ENCODE measurements at places on chromosomes 1 and 21.

- DNase-seq = no peak
These were observed 38.8 kb downstream of the ERG start for GRCh38 chr21:38459490-38459889.

GRCh38 chr1:36691374-36691773 lies 208.7 kb upstream of the CSF3R start:
- DNase-seq = no peak

DNA sequence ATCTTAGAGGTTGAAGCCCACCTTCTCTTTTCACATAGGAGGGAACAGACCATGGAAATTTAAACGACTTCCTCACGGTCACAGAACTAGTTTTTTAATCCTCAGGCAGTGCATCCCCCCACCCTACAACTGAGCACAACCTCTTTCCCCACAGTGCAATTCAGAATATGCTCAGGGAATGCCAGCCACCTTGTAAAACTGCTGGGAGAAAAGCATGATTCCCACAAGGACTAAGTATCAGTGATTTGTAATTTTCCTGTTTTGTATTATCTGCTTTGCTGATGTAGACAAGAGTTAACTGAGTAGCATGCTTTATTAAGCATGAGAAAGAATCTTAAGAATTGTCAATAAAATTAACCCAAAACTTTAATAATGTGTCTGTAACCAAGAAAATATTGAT lies 23.8 kb downstream of the TMEM50A start:
- no peak for DNase-seq

DNA sequence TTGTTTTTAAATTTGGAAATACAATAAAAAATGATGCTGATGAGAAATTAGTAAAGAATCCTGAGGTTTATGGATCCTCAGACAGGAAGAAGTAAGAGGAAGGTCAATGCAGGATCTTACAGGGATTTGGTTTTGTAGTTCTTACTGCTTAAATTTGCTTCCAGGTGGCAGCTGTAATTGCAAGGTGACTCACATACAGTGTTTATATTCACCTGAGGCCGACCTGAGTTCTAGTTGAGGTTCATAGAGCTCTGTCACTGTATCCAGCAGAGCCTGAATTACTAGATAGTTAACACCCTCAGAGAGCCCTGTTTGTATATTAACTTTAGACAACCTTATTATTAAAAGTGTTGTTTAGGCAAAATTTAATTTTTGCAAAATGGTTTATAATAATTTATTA lies 1.4 kb upstream of the WDR26 start:
- DNase-seq = no peak

DNA sequence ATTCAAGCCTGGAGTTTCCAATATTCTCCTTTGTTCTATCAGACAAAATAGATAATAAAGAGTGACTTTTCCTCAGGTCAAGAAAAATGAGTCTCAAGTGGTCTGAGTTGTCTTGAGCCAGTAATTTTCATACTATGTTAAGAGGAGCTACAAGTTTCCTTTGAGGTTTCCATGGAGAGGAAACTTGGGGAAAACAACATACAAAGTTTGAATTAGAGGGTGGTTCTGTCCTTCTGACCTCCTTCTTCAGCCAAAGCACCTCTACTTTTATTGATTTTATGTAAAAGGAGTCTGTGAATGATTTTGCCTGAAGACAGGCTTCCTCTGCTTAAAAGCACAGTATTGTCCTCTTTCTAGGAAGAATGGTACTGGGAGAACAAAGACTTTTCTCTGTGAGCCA lies 497.2 kb upstream of the PKN2 start:
- DNase-seq = no peak

DNA sequence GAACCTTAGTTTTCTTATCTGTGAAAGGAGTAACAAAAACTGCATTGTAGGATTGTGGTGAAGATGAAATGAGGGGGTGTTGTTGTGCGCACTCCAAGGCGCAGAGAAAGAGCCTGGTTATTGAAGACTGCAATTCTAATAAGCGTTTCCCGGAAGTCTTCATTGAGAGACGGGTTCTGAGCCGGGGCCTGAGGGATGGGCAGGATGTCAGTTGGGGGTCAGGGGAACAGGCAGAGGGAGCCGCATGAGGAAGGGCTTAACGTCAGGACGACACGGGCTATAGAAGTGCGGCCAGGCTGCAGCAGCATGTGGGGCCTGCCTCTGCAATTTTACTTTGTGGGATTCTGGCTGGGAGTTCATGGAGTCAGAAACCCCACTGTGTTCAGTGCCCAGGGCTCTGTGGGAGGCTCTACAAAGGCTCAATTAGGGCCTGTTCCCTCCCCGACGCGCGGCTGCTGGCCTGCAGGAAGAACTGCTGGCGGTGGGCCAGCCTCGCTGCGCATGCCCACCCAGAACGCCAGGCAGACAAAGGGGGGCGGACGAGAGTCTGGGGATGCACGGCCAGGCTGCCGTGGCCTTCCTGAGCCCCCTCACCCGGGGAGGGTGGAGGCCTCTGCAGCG lies 20.7 kb downstream of the TRIM62 start:
- DNase-seq = peak; percentile 58
